ENCODE measurements at places on chromosomes 7 and 10.

DNA sequence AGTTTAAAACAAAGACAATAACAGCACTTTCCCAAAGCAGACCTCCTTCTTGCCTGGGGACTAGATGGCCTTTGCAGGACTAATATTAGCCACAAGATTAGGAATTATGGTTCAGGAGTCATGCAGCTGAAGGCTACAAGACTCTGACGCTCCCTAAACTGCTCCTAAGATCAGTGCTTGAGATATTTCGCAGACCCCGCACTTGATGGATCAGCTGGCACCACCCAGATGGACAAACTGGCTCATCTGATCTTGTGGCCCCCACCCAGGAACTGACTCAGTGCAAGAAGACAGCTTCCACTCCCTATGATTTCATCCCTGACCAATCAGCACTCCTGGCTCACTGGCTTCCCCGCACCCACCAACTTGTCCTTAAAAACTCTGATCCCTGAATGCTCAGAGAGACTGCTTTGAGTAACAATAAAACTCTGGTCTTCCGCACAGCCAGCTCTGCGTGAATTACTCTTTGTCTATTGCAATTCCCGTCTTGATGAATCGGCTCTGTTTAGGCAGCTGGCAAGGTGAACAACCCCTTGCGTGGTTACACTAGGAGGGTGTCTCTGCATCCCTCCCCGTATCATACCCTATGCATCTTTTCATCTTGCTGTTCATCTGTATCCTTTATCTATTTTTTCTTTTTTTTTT lies 26.9 kb upstream of the NRBF2 start:
- no peak for DNase-seq

GRCh38 chr10:113820507-113820906 lies 33.4 kb downstream of the DCLRE1A start:
- DNase-seq: no peak

GRCh38 chr10:97633921-97634320 lies 621 bp upstream of the MORN4 start:
- DNase-seq: no peak

DNA sequence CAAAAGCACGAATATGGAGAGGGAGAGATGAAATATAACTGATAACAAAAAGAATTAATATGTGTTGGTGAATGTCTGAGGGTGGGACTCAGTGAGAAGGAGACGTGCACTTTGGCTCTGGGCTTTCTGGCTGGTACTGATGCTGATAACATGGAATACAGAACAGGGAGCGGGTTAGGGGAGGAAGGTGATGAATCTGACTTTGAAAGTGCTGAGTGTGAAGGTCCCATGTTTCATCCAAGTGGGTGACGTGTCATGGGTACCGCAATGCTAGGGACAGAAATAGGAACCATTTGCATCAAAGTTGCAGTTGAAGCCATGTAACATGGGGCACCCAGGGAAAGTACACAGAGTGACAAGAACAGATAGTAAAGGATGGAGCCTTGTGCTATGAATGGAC lies 236.6 kb upstream of the MYO3A start:
- no peak for DNase-seq

DNA sequence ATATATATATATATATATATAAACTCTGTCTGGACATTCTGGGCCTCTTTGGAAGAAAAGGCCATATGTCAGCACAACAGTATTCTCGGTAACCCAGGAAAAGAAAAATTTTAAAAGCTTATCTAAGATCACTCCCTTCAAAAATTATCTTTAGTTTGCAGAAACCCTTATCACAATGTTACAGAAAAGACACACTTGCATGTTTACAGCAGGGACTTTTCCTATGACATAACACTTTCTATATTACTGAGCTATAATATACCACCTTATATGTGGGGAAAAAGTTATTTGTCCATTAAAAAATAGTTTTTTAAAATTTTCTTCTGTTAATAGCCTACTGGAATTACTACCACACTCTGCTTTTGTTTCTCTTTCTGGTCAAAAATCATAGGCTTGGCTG lies 25.4 kb downstream of the ANKRD61 start:
- DNase-seq: no peak

DNA sequence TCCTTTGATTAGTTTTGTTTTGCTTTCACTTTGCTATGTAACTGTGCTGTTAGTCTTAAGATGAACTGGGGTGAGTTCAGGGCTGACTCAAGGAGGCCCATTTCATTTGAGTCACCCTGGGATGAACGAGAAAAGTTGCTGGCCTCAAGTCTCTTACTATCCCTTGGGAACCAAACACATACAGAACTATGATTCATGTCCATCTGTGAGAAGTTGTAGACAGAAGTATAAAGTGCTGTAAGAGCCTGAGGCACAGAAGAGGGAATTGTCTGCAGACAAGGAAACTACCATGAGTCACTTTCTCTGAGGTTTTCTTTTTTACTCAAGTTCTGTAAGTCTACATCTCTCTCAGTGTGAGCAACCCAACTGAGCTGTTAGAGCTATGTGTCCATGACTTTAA lies 179.8 kb upstream of the CSTF2T start:
- DNase-seq: no peak

DNA sequence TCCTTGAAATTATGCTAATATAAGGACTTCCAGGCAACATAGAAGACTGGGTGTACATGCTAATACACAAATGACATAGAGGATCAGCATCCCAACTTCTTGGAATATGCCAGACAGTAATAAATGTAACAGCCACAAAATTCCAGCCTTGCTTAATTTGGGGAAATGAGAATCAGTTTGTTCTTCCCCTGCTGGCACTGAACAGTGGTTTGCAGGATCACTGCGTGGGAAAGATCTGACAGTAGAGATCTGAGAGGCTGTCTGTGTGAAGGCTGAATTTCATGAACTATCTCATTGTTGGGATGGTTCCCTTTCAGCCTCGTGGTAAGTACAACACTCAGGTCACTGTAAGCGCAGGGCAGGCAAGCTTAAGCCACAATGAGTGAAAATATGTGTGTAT lies 1078.0 kb downstream of the LRMDA start:
- no peak for DNase-seq

DNA sequence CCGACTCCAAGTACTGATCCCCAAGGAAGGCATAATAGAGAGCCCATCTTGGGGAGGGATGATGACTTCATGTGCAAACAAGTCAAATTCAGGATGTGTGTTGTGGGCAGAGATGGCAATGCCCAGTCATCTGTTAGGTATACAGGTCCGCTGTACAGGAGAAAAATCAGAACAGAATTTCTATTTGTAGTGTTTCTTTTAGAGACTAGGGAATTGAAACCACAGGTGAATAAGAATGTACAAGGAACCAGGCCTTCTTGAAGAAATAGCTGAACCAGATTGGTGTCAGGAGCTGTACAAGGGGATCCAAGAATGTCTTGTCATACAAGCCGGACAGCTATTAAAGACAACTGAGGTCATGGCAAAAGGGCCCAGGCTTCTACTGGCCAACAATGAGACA lies 147.9 kb downstream of the PFKFB3 start:
- no peak for DNase-seq

DNA sequence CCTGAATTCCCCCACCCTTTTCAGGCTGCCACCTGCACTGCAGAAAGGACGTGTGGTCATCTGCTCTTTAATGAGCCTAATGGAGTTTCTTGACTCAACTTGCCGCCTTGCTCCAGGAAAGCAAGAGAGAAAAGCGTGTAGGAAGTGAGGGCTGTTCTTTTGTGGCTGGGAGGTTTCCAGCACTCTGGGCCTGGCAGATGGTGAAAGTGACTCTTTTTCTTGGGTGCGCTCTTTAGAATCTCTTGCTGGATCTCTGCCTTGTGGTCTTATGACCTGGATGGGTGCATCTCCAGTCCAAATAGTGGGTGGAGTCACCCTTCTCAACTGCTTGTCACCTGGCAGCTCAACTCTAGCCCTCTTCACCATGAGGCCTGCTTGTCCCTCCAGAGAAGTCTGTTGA lies 244.0 kb downstream of the SORCS1 start:
- DNase-seq: no peak

- no peak for DNase-seq
Observed at GRCh38 chr10:131693766-131694165, 207.0 kb upstream of the PPP2R2D start.

- no peak for DNase-seq
Observed at GRCh38 chr10:13978533-13979115, 352.1 kb downstream of the FRMD4A start.

- DNase-seq: no peak
Observed at GRCh38 chr10:122307669-122308416, 36.7 kb downstream of the BTBD16 start.

- DNase-seq: no peak
Observed at GRCh38 chr10:86100581-86101061, 266.0 kb downstream of the GRID1 start.

GRCh38 chr10:117137911-117138642 lies at the start of gene VAX1:
TSS of gene VAX1 (minus strand) at chr10:117138270. CDS start at chr10:117138056, 214 bp downstream.
- no peak for DNase-seq

GRCh38 chr7:95467912-95468607 lies 17.7 kb upstream of the ASB4 start:
- no peak for DNase-seq

- DNase-seq: no peak
Observed at GRCh38 chr10:128070721-128071416, 55.4 kb downstream of the MKI67 start.

DNA sequence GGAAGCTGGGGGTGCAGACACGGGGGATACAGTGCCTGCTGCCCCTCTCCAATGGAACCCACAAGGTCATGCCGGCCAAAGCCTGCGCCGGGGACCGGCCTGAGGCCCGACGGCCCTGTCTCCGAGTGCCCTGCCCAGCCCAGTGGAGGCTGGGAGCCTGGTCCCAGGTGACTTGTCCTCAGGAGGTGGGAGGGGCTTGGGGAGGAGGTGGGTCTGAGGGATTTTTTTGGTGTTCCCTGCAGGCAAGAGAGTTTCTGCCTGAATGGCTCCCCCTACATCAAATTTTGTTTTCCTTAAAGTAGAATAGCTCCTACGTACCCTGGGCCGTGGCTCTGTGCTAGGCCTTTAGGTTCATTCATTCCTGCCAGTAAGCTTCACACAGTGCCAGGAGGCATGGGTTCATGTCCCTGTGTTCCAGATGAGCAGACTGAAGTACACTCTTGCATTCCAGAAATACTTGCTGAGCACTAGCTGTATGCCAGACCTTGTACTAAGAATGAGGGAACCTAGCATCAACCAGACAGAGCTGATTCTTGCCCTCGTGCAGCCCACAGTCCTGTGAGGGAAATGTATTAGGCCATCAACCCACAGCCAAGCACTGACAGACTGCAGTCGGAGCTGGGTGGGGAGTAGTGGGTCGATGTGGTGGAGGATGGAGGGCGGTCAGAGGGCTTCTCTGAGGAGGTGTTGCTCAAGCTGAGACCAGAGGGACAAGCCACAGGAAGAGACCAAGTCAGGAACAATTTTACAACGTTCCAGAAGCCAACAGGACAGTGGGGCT lies 31.1 kb downstream of the TBATA start:
- no peak for DNase-seq

GRCh38 chr7:43655584-43655983 lies 72.7 kb downstream of the STK17A start:
- DNase-seq: no peak

DNA sequence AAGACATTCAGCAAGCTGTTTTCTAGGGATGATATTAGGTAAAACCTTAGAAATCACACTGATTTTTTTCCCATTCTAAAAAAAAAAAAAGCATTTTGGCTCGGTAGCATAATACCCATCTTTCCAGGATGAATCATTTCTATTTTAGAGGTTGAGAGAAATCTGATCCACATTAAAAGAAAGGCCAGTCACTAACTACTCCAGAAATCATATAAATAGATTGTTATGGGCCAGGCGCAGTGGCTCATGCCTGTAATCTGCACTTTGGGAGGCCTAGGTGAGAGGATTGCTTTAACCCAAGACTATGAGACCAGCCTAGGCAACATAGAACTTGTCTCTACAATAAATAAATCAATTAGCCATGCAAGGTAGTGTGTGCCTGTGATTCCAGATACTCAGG lies 164.3 kb downstream of the BAMBI start:
- DNase-seq: no peak

DNA sequence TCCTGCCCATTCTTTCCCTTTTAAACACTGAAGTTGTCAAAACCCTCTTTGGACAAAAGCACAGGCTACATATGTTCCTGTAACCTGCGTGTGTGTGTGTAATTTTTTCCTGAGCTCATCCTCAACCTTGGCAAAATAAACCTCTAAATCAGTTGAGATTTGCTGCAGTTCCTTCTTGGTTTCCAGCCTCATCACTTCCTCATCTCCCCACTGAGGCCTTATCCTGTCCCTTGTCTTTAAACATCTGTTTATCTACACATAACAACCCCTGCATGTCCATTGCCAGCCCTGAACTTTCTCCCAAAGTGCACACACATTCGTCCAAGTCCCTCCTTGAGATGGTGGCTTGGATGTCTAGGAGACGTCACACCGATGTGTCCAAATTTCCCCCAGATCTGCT lies 35.5 kb downstream of the LYZL2 start:
- no peak for DNase-seq

DNA sequence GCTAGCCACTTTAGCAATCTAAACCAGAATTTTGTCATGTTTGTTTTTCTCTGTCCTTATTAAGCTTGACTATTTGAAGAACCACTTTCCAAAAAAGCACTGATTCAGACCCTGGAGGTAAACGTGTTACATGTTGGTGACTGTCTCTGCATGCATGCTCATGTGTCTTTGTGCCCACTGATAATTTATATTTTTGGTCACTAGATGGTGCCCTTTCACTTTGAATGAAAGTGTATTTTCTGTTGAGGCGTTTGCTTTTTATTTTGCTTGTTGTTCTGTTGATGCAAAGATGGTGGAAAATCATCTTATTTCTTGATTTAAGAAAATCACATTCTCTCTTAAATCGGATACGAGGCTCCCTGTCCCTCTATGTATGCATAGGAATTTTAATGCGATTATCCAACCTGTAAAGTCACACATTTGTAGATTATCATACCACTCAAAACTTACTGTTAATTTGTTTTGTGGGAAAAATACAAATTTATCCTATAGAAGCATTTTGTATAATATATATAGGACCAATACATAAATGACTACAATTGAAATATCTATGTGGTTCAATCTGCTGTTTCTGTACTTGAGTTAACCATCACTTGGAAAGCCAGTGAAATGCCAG lies 269.3 kb downstream of the BICC1 start:
- no peak for DNase-seq

DNA sequence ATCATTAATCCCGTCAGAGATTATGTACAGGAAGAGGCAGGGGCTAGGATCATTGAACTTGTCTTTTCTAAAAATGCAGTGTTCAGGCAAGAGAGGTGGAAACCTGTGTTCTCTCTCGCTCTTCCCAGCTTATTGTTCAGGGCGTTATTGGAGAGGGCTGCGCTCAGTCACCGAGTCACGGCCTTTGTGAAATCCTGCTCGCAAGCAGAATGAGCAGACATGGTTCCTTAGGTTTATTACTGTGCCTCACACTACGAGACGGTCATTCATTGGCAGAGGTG lies 631 bp upstream of the PRKRIP1 start:
- no peak for DNase-seq

GRCh38 chr10:27529010-27529783 lies 25.1 kb downstream of the RAB18 start:
- DNase-seq: no peak

GRCh38 chr10:16648366-16648765 lies 126.7 kb upstream of the C1QL3 start:
- no peak for DNase-seq

GRCh38 chr10:34339816-34340553 lies 475.1 kb downstream of the PARD3 start:
- no peak for DNase-seq

GRCh38 chr10:128056303-128057050 lies 69.7 kb downstream of the MKI67 start:
- no peak for DNase-seq

All from stimulated activated CD8-positive, alpha-beta memory T cell treated with anti-CD3 and anti-CD28 coated beads, Interleukin-4, amount 100 ng/mL, for 1 hour (primary cell).